ENCODE measurements at places on chromosomes 12 and 14.

GRCh38 chr14:74836251-74836960, 39.5 kb downstream of the PROX2 start:
- no peak for DNase-seq

DNA sequence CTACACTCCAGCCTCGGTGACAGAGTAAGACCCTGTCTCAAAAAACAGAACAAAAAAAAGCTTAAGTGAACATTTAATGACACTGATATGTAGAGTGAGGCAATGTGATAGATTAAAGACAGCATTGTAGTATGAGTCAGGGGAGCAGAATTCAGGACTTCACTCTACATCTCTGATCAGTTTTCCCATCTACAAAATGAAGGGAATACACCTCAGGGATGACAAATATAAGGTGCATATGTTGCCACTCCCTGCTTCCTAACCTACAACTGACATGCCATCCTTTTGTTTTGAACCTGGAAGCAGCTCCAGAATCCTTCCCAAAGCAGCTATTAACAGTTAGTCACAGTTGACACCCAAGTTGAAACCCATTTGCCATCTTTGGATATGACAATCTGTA, 30.9 kb upstream of the STRN3 start:
- DNase-seq, result no peak

DNA sequence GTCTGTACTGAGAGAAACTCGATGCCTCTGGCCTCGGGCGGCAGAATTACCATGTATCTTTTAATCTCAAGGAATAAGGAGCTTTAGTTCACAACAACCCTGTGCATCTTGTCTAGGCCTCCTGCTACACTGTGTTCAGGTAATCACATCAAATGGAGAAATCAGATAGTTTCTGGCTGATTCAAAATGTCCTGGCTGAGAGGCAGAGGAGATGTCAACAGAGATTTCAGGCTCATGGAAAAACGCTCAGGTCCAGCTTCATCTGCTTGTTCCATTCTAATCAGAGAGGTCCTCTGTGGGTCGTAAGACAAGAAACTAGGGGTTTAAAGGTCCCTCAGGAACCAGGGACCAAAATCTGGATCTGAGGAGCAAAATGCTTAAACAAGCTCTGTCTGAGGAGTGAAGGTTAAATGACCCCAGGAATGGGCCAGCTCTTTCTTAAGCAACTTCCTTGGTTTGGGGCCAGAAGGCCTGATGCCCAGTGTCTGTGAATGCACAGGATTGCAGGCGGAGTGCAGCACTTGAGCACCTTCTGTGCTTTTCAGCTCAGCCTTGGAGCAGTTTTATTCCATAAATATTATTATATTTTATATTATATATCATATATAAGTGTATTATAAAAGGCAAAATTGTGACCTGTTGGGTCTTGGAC, 170.2 kb upstream of the PRICKLE1 start:
- DNase-seq, result no peak

DNA sequence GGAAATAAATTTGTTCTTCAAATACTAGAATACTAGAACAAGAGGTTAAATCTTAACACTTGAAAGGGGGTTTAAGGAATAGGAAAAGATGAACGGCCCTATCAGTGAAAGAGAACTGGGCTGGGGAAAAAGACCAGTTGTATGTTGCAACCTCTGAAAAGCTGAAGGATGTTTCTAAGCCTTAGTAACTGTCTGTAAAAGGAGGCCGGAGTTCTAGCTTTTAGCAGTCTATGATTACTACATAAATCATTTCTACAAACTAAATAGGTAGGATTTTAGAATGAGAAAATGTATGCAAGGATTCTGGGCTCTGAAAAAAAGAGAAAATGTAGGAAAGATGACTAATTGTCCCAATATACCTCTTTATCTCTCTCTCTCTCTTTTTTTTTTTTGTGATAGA, 4.9 kb downstream of the CERS5 start:
- DNase-seq, result no peak

DNA sequence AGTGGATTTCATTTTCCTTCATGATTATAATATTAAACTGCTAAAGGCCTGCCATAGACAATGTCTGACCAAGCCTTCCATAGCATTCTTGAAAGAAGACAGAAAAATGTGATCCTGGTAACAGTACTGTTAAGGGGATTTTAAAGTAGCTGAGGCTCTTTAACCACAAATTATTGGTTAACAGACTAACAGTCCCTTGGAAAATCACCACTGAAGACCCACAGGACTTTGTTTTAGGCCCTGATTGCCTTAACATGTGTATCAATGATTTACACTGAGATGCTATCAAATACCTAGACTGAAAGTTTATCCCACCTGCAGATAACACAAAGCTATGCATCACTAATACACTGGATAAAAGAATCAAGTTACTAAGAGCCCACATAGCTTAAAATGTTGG, 6.0 kb downstream of the KRT79 start:
- no peak for DNase-seq

DNA sequence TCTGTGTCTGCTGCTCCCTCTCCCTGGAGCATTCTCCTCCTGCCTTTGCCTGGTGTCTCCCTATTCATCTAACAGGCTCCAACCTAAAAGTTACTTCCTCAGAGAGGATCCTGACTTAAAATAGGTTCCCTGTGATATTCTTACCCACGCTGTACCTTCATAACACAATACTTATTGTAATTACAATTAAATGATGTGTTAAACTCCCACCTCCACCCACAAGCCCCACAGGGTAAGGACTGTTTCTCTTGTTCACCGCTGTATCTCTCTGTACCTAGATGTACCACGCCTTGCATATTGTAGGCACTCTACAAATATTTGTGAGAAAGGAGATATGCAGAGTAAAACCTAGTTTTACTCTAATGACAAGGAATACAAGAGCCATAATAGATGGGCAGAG, 5.0 kb downstream of the HEBP1 start:
- DNase-seq, result no peak

DNA sequence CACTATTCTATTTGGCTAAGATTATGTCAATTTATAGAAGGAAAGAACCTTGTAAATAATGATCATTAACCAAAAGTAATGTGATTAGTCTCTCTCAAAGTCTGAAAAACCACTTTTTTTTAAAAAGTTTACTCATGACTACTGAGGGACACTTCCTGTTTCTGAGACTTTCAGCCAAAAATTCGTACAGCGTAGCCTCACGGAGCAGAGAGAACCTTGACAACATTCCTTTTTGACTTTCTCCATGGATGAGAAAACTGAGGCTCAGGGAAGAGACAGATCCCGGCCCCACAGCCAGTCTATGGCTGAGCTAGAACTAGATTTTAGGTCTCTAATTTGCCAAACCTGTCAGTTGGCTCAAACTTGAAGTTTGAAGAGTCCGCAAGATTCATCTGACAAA, 68.2 kb downstream of the DAD1 start:
- DNase-seq, result no peak

DNA sequence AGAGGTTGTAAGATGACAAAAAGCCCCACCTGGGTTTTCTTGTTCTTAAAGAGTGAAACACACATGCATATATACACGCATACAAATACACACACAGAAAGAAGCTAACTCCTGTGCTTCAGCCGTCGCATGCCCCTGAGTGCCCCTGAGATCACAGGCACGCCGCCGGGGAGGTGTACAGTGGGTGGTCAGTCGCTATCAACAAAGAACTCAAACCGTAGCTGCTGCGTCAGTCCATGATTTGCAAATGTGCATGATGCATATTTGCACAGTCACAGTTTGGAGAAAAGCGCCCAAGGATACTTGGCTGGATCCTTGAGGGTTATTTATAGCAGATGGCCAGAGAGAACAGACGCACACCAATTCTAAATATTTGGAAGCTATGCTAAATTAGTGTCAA, 206.9 kb downstream of the TMEM132D start:
- DNase-seq, result no peak

GRCh38 chr12:124073356-124074035, 100.5 kb downstream of the ZNF664 start:
- no peak for DNase-seq

- no peak for DNase-seq
Measured at GRCh38 chr12:120402217-120402616, 33.3 kb upstream of the MSI1 start.

DNA sequence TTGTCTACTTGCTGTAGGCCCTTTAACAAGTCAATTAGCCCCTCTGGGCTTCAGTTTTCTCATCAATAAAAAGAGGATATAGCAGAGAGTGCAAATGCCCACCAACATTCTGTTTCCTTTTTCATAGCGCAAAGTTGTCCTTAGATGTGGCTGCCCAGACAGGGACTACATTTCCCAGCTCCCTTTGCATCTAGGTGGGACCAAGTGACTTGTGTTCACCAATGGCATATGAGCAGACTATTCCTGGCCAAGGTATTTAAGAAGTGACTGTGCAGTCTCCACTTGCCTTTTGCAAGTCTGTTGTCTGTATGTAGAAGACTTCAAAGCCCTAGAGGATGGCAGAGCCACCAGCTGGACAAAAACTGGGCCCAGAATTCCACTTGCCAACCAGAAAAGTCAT, 59.7 kb downstream of the DAO start:
- no peak for DNase-seq

DNA sequence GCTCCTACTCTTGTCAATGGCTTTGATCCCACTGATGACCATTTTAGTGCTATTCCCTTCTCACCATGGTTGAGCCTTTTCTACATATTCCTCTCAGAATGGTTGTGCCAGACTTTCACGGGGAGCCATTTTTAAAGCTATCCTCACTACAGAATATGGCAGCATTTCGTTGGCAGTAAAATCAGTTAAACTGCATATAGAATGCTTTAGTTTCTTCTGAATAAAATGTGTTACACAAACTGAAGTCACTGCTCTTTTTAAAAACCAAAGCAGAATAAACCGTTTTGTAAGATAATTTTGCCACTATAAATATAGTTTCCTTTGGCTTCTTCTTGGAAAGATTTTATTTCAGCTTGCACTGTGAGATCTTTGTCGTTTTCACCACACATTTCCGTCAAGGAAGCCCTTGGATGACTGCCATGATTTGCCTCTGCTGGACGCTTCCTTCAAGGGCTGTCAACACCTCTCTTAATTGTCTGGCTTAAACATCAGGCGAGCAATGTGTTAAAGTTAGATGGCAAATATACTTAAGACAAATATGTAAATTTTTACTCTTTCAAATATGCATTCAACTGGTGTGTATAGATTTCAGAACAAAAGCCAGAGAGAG, 624.2 kb downstream of the DIO2 start:
- no peak for DNase-seq

GRCh38 chr12:130877333-130877732, 5.5 kb downstream of the RAN start:
- DNase-seq, result no peak

DNA sequence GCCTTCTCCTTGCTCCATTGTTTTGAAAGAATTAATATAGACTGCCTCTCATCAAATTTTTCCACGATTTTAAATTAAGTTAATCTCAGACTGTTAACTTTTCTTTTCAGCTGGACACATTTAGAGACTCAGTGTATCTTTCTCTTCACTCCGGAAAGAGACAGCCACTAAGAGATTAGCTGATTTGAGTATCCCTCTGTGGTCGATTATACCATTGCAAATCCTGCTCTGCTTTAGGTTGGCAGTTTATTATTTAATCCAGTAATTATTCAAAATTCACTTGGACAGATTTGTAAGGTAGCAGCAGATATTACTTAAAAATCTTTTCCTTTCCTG, 588 bp upstream of the TWF1 start:
- no peak for DNase-seq

DNA sequence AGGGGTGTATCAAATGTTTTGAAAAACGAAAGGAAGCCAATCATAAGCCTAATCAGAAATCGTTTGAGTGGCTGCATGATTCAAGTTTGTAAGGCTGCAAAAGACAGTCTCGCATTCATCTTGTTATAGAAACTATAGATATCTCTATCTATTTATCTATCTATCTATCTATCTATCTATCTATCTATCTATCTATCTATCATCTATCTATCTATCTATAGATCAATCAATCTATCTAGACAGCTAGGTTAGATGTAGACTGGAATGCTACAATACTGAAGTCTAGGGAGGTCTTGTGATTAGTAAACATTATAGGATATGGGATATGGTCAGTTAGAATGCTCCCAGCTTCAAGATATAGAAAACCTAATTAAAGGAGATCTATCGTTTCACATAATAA, 52.2 kb upstream of the BTG1 start:
- DNase-seq, result no peak

DNA sequence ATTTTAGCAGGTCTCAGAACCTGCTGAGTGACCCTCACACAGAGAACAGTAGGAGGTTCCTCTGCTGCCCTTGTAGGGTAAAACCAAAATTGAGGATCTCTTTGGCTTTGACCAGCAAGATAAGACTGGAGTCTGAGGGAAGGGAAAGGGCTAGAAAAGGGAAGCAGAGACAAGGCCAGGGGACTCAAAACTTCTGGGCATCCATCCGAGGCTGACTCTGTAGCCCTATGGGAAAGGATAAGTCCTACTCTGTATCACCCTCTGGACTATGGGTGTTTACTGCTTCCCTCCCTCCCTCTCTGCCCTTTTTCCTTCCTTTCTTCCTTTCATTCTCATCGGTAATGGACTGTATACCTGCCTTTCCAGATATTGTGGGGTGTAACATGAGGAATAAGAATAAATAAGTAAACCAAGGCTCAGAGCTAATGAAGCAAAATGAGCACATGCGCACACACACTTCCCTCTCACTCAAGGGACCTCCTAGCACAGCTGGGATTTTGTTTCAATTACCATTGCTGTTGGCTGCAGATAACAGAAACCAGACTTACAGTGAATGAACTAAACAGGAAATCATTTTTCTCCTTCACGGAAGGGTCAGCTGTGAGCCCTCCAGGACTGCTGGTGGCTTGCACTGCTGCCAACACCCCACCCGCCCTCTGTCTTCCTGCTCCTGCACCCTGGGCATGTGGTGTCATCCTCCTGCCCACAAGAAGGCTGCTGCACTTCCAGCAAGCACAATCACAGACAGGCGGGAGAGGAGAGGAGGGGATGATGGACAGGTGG, 404.4 kb upstream of the CCDC196 start:
- no peak for DNase-seq

DNA sequence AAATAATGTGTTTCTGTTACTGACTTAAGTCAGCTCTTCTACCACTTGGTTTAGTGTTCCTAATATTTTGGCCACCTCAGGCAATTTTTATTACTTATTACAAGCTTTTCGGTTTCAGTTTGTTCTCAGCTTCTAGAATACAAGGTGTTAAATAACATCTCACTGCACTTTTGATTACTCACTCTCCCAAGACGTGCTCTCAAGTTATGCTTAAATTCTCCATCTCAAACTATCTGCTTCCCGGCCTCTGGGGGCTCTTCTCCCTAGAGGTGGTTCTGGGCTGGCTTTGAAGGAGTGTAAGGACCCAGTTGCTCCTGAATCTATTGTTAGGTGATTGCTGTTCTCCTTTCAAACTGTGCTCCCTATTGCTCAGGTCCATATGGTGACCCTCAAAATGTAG, 193.9 kb upstream of the DDHD1 start:
- no peak for DNase-seq

DNA sequence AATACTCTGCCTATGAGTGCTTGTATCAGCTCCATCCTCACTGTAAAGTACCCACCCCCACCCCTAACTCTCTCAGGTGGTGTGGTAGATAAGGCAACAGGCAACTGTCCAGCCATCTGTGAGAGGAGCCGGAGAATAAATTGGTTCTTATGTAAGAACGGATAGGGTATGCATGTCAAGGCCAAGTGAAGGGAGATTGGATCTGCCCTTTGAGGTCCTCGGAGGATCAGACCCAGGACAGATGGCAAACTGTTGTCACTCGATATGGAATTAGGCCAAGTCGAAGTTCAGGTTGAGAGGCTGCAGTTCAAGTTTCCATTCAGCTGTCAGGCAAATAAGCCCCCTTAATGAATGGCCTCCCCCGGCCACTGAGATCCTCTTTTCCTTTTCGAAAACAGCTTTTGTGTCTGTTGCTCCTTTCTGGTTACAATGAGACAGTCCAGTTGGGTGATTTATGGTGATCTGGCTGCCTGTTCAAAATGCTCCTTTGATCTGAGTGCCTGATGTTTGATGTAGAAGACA, 120.3 kb downstream of the VRK1 start:
- no peak for DNase-seq

GRCh38 chr12:108394196-108394595, 55.1 kb upstream of the CMKLR1 start:
- no peak for DNase-seq
